ENCODE measurements at places on chromosomes 5 and 9.

DNA sequence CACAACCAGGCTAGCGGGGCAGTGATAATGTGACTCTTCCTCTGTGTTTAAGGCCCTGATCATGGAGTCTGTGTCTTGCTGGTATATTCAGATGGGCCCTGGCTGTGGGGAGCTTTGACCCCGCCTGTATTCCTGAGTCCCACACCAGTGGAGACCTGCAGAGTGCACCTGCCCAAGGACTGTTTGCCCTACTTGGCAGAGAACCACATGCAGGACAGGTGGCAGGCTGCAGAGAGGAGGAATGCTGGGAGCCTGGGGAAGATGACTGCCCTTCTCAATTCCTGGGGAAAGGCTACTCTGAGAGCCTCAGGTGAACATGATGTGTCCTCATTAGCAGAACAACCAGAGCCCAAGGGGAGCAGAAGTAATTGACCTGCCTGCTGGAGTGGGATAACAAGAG, 36.2 kb downstream of the IARS1 start:
- no peak for DNase-seq

DNA sequence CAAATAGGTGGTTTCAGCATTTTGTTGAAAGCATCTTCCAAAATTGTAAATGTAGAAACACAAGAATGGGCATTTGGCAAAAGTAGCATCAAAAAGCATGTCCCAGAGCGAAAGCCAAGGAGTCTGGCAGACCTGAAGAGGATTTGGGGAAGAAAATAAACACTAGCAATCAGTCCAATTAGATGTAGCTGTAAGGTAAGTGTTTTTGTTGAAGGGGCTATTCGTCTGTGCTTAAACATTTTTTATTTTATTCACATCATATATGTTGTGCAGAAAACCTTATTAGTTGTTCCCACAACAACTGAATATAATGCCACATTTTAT, 954.1 kb upstream of the COX7C start:
- no peak for DNase-seq

DNA sequence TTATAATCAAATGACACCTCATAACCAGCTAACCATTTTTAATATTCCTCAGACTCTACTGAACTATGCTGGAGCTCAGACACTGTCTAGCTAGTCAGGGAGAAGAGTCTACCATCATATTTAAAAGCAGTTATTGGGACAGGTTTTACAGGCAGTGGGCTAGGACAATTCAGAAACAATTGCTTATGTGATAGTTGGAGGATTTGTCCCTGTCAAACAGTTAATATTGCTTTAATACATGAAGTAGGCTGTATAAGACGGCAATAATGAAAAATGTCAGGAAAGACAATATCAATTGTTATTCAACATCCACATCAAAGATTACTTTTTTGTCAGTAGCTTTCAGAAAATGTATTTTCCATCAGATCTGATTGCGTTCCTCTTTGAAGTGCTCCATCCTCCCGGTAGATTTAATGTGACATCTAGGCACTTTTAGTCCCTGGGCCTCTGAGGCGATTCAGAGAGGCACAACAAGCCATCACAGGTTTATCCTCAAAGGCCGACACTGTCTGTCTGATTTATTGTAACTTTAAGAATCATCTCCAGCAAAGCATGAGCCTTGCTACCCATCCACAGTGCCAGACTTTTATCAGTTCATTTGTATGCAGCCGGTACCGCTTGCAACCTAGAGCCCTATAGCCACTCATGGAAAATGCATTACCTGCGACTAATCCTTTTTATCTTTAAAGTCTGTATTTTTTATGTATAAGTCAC, 152.2 kb downstream of the PSAT1 start:
- no peak for DNase-seq

- DNase-seq = no peak
Measured at GRCh38 chr9:126497660-126498275, 116.0 kb upstream of the LMX1B start.

GRCh38 chr5:9194509-9194908, 351.4 kb downstream of the SEMA5A start:
- DNase-seq = peak; percentile 74

DNA sequence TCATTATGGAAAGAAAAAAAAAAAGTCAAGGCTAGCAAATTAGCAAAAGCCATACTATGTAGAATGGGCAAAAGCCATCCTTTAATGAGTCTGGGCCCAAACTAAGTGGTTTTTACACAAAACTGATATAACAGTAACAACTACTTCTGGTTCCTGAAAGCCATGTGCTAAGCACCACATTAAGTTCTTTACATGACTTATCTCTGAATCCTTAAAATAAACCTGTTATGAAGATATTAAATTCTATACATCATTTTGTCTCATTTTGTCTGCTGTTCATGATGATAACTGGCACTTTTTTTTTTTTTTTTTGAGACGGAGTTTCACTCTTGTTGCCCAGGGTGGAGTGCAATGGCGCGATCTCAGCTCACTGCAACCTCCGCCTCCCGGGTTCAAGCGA, 5.0 kb downstream of the FNIP1 start:
- no peak for DNase-seq

DNA sequence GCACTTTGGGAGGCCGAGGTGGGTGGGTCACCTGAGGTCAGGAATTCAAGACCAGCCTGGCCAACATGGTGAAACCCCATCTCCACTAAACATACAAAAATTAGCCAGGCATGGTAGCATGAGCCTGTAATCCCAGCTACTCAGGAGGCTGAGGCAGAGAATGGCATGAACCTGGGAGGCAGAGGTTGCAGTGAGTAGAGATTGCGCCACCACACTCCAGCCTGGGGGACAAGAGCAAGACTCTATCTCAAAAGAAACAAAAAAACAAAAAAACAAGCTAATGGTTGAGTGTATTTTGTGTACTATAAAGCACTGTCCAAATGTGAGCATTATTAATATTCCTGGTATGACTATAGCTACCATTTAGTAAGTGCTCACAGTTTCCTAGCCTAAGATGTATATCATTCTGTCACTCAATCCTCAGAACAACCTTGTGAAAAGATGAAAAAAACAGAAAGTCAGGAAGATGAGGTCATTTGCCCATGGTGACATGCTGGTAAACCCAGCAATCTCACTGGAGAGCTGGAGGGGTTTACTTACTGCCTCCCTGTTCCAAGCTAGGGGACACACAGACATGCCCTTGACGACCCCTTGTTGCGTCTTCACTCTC, 27.7 kb downstream of the ARHGEF37 start:
- no peak for DNase-seq

GRCh38 chr9:132997591-132997990, 19.1 kb downstream of the GFI1B start:
- peak; percentile 55 for DNase-seq

DNA sequence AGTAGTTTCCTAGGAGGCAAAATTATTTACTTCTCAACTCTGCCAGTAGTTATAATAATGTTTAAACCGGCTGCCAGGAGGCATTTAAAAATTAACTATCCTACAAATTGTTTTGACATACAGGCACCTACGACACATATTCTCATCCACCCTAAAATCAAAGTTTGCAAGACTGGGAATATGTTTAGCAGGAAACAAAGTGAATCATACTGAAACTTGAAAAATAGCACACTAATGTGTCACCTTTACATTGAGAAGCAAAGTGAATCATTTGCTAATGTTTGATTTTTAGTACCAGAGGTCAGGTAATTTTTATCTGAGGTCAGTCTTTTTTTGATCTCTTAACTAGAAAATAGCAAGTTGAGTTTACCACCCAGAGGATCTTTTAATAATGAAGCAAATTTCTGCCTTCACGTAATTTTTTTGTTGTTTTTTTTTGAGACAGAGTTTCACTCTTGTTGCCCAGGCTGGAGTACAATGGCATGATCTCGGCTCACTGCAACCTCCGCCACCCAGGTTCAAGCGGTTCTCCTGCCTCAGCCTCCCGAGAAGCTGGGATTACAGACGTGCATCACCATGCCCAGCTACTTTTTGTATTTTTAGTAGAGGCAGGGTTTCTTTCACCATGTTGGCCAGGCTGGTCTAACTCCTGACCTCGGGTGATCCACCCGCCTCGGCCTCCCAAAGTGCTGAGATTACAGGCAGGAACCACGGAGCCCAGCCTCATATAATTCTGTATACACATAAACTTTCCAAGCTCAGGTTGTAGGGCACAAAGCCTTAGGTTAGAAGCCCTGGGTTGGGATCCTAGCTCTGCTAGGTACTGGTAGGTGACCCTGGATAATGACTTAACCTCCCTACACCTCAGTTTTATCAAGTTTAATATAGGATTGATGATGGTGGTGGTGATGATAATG, 124.3 kb downstream of the UGCG start:
- peak; percentile 84 for DNase-seq

Data from EL (cell line).